Tongue (tissue), 3 donors: ENCODE measurements at places on chromosomes 6 and 20.

GRCh38 chr6:159939591-159940016 is 29.3 kb upstream of the IGF2R start:
- DNase-seq = no peak

GRCh38 chr20:41249411-41250281 is 67.9 kb downstream of the ZHX3 start:
- peak; percentile 54 for DNase-seq

- DNase-seq = no peak
These were observed 21.6 kb upstream of the TMEM217 start for GRCh38 chr6:37279366-37280134.

GRCh38 chr6:39188571-39188970 is 40.7 kb downstream of the KCNK5 start:
- no peak for DNase-seq

- peak; percentile 51 for DNase-seq
These were observed at the start of gene COL19A1 for GRCh38 chr6:69866351-69866769. Gene COL19A1, plus strand, starts transcription at chr6:69866556. Its CDS starts 13,012 bp downstream, at chr6:69879568.

DNA sequence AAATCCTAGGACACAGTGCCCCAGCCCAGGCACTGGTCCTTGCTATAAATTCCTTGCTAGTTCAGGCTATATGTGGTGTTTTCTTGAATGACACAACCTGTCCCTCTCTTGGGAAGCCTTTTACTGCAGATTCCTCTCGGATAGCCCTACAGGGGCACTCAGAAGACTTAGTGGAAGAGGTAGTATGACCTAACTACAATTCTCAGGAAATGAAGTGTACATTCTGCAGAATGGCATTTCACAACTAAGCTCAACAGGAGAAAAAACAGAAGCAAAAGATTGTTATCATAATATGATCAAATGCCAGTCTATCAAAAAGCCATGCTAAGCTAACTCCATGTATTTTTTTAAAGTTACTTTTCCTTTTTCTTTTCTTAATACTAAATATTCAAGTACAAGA is 66.3 kb upstream of the FBXL4 start:
- no peak for DNase-seq

GRCh38 chr6:151639750-151640149 is 145.9 kb downstream of the CCDC170 start:
- no peak for DNase-seq

GRCh38 chr6:130969166-130969565 is 93.9 kb downstream of the EPB41L2 start:
- no peak for DNase-seq

- no peak for DNase-seq
These were observed 298.4 kb downstream of the TRDN start for GRCh38 chr6:123338394-123338793.

DNA sequence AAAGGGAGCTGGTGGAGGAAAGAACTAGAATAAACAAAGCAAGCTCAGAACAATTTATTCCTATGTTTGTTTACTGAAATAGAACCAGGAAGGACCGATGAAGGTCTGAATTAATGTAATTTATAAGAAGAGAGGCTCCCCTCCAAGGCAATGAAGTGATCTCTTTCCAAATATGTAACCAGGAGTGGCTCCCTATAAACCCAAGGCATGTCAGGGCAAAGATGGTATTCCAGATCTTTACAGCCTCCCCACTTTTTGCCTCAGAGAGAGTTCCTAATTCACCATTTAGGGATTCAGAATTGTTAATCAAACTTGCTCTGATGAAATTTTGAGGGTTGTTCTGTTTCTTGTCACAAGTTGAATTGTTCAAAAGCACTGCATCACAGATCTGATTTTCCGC is 88.8 kb downstream of the HDGFL1 start:
- DNase-seq = peak; percentile 42

DNA sequence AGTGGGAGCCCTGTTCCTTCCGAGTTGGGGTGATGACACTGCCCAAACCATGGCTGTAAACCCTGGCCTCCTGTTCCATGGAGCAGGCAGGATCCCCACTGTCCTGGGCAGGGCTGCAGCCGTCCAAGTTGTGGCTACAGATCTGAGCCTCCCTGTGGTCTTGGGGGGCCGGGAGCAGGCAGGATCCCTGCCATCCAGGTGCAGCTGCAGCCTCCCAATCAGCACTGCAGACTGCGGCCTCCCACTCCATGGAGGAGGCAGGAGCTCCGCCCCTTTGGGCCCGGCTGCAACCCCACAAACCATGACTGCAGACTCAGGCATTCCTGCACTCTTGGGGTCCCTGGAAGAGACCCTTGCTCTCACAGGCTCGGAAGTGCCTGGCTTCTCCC is 872.1 kb upstream of the GJE1 start:
- DNase-seq = no peak

DNA sequence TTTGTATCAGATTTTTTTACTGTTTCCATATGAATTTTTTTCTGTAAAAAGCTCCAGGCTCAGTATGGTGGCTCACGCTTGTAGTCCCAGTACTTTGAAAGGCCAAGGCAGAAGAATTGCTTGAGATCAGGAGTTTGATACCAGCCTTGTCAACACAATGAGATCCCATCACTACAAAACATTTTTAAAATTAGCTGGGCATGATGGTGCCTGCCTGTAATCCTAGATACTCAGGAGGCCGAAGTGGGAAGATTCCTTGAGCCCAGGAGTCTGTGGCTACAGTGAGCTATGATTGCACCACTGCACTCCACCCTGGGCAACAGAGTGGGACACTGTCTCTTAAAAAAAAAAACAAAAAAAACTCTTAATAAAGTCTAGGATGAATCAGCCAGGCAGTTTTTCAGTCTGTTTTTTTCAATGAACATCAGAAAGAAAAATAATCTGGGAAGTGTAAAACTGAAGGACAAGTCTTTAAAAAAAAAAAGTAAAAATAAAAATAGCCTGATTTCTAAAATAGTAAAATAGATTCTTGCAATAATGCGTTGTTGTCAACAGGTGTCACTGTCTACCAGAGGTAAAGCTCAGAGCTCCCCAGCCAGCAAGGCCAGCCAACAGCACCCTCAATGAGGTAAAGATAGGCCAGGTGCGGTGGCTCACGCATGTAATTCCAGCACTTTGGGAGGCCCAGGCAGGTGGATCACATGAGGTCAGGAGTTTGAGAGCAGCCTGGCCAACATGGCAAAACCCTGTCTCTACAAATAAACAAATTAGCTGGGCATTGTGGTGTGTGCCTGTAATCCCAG is 9.3 kb upstream of the ATG5 start:
- DNase-seq = peak; percentile 68
